ENCODE measurements at places on chromosomes 2 and 18. TPM values are rescaled to one million over a fixed set of nuclear protein-coding genes. Genes with fewer than 3 reads are reported as not detected.

The HES6 gene
- total RNA-seq: 152 TPM

The C2orf81 gene
- 7.9 TPM for total RNA-seq

The RAB6C gene
- not detected for total RNA-seq

The ERFE gene
- total RNA-seq: 2.6 TPM

The LRRC30 gene
- not detected for total RNA-seq

The CCDC121 gene
- total RNA-seq: 6.0 TPM

The PAX8 gene
- total RNA-seq: 0.49 TPM

- no peak for DNase-seq
Observed at GRCh38 chr2:113894156-113894743, 4.4 kb downstream of the ACTR3 start.

- DNase-seq: no peak
Observed at GRCh38 chr2:212928681-212929080, 222.7 kb downstream of the IKZF2 start.

DNA sequence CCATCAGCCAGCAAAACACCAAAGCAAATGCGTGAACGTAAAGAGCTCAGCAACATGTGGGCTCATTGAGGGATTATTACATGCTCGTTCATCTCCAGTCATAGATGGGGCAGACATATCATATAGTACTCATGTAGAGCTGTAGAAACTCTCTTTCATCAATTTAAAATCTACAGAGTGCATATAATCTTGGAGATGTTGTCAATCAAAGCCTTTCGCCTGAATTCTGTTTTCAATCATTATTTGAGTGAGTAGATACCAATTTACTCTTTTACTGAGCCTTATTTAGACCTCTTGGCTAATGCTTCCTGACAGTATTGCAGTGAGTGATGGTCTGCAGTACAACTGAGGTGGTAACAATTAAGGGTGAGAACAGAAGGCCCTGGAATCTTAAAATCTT, 7.0 kb downstream of the RIT2 start:
- DNase-seq: no peak

GRCh38 chr2:218810256-218810655, 21.3 kb downstream of the PRKAG3 start:
- DNase-seq: no peak

GRCh38 chr2:186546846-186547245, 43.0 kb upstream of the ITGAV start:
- no peak for DNase-seq

- no peak for DNase-seq
Observed at GRCh38 chr2:219388907-219389156, 1.1 kb upstream of the DNPEP start.

GRCh38 chr2:55311444-55311870, 42.4 kb upstream of the MTIF2 start:
- DNase-seq: no peak

DNA sequence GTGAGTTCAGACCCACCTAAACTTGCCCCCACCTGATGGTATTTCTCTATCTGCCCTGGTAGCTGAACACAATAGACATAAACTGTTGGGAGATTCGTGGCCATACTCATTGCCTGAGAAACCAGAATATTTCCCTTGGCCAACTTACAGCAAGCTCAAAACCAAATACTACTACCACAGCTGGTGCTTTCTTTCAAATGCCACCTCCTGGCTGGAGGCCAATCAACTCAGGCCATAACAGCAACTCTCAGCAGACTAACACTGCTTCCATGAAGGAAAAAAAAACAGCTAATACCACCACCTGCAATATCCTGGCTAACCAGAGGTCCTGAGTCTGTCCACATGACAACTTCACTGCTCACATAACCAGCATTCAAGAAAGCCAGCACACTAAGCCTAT, 373.1 kb downstream of the CMPK2 start:
- DNase-seq: no peak

GRCh38 chr2:167986223-167986622, 261.2 kb downstream of the STK39 start:
- DNase-seq: no peak

- DNase-seq: no peak
Observed at GRCh38 chr2:55099878-55100820, 49.9 kb upstream of the RTN4 start.

Data from neural crest cell (in vitro differentiated cells).